ENCODE measurements at places on chromosomes 11 and 22.

- no peak for DNase-seq
Measured at GRCh38 chr22:38191055-38191454, 9.4 kb upstream of the PLA2G6 start.

DNA sequence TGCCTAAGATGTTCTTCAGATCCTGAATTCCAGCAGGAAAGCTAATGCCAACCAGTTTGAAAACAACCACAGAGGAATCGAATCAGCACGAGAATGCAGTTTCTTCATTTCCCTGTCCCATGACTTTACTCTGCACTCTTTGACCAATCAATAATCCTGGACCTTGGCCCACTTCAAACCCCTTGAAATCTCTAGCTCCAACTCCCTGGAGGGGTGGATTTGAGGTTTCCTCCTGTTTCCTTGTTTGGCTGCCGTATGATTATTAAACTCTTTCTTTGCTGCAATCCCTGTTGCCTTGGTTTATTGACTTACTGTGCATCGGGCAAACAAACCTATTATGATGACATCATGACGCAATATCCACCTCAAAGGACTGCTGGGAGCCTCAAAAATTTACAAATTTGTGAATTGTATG lies 109.3 kb downstream of the FBXO7 start:
- no peak for DNase-seq

GRCh38 chr11:93857413-93858120 lies 7.1 kb upstream of the VSTM5 start:
- DNase-seq: peak; percentile 31

GRCh38 chr22:45911601-45912271 lies 65.2 kb downstream of the WNT7B start:
- peak; percentile 75 for DNase-seq

GRCh38 chr11:20066783-20067156 lies 93.5 kb downstream of the DBX1 start:
- DNase-seq: no peak

DNA sequence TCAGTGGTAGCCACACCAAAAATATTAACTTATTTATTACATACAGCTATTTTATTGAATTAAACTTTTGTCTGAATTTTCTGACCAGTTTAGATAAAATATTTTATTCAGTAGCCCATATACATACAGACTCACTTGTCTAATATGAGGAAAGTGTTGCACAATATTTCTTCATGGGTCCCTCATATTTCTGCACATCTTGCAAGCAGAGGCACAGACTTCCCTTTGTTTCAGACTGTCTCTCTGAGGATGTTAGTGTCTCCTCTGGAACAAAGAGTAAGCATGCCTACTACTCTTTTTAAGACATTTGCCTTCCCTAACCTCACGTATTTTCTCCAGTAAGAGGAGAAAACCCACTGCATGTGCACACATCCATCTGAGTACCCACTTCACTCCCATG lies 81.2 kb downstream of the OR5AK2 start:
- no peak for DNase-seq

DNA sequence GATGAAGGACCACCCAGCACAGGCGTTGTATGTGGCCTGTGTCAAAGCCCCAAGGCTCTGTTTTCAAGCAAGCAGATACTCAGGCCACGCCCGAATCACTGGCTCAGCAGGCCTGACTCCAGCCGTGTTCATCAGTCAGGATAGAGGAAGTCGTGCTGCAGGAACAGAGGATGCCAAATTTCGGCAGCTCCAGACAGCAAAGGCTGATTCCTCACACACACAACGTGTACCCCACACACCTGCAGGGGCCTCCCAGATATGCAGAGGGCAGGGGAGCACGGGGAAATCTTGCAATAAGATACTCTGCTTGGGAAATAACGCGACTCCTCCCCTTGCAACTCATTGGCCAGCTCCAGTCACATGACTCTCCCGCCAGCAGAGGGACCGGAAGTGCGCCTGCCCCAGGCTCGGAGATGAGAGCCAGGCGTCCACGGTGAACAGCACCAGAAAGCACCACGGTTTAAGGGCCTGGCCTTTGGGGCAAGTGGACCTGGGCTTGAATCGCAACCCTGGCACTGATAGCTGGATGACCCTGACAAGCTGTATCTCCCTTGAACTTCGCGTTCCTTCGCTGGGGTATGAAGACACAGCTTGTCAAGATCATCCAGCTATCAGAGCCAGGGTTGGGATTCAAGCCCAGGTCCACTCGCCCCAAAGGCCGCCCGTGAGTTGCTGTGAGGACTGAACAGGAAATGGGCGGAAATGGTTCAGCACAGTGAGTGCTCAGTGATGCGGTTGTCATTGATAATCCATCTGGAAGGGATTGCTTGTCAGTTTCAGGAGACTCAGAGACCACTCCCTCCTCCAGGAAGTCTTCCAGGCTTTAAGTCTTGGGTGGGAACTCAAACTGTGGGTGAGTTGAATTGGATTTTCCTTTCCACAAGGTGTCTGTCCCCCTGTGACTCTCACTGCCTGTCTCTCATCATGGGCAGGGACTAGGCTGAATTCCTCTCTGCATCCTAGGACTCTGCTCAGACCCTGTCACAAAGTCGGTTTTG lies 88.5 kb downstream of the MYEOV start:
- no peak for DNase-seq

DNA sequence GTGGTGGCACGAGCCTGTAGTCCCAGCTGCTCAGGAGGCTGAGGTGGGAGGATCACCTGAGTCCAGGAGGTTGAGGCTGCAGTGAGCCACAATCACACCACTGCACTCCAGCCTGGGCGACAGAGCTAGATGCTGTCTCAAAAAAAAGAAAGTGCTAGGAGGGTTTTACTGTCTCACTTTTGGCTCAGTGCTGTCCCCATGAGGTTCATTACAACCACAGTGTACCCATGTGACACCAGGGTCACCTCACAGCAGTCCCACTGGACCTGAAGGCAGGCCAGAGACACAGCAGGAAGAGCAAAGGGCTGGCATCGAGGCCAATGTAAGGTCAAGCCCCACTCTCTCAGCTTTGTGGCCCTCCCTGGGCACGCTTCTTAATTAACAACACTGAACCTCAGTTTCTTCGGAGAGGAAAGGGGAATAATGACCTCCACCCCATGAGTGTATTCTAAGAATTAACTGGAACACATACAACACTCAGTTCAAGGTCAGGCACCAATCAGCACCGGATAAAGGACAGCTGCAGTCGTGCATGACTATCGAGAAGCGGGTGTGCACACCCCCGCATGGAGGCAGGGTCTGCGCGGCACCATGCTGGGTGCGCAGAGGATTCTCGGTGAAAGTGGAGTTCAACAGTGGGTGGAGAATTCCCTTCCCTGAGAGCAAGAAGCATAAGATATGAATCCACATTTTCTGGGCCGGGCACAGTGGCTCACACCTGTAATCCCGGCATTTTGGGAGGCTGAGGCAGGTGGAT lies 30.9 kb upstream of the BAIAP2L2 start:
- peak; percentile 4 for DNase-seq

GRCh38 chr11:132943357-132943705 lies 589.0 kb downstream of the OPCML start:
- DNase-seq: no peak

- no peak for DNase-seq
Measured at GRCh38 chr11:2805388-2806056, 80.1 kb downstream of the CDKN1C start.

- DNase-seq: peak; percentile 58
Measured at GRCh38 chr11:9861860-9862725, 198.2 kb downstream of the SWAP70 start.

- no peak for DNase-seq
Measured at GRCh38 chr11:94775567-94776327, 7.6 kb downstream of the AMOTL1 start.

GRCh38 chr22:40487663-40488249 lies 117.4 kb downstream of the SGSM3 start:
- peak; percentile 25 for DNase-seq

DNA sequence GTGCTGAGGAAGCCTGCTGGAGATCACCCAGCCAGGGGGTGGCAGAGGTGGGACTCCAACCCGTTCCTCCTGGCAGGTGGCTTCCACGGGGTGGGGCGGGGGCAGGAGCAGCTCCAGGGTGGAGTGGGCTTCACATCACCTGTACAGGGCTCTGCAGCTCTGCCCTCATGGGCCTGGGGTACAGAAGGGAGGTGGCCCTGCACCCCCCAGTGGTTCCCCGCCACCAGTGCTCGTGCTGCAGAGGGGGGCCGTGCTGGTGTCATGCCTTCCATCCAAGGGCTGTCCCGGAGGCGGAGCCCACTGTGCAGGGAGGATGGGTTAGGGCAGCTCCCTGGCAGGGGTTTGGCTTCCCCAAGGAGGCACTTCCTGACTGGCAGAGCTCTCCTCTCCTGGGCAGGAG lies 76.4 kb upstream of the SHISAL1 start:
- no peak for DNase-seq

GRCh38 chr11:111465400-111465799 lies 46.8 kb downstream of the BTG4 start:
- peak; percentile 21 for DNase-seq

DNA sequence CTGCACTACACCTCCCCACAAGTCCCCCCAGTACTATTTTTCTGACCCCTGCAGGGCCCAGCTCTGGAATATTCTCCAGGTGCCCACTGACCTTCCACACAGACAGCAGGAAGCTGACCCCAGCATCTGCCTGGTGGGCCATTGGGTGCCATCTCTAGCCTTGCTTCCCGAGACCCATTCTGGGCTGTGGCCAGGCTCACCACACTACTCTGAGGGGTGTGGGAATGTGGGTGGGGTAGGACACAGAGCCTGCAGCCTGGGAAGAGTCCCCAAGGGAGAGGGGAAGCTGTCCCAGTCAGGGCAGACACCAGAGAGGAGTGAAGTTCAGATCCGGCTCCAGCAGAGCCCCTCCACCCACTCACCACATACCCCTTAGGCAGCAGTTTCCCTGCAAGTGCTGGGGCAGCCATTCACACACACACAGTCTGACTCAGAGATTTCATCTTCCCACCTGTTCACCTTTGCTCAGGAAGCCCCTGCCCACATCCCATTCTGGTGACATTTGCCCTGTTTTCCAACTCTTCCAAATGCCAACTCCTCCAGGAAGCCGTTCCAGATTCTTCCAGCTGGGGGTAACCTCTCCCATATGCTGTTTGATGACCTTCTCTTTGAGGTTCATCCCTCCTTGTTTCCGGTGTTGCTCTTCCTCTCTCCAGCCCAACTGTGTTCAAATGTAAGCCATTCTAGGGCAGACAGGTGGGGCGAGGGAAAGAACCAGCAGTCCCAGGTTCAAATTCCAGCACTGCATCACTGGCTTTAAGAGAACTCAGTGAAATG lies 1.9 kb downstream of the SLCO2B1 start:
- DNase-seq: no peak

DNA sequence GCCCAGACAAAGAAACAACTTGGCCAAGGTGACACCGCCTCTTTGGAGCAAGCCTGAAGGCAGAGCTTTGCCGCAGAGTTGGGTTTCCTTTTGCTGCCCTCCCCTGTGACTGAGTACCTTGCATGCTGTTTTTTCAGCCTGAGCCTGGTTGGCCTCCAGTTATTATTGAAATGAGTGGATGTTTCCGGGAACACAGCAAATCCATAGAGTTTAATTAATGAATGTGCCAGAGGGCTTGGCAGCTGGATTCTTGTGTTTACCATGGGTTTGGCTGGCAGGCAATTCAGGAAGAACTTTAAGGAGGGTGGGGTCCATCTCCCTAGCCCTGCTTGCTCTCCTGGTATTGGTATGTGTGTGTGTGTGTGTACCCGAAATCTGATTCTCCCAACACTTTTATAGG lies 65.6 kb upstream of the CRYBB3 start:
- DNase-seq: no peak
